ENCODE measurements at places on chromosomes 2 and 18.

- DNase-seq = no peak
Measured at GRCh38 chr2:5035057-5035488, 657.1 kb upstream of the SOX11 start.

- DNase-seq = no peak
Measured at GRCh38 chr2:143468341-143468888, 339.2 kb downstream of the ARHGAP15 start.

DNA sequence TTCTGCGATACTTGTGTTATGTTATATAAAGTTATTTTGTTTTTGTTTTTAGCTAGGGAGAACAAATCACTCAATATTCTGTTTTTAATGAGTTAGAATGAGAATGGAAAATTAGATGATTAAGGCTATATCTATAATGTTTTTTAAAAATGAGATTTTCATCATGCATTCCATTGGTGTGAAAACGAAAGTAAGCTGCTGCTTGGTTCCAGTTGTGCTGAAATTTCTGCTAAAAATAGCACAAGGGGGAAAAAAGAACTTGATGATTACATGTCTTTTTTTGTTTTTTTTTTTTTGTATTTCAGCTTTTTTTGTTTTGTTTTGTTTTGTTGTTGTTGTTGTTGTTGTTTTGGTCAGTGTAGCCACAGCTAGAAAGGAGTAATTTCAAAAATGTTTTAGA lies 242.6 kb upstream of the KCNJ3 start:
- DNase-seq = peak; percentile 47

DNA sequence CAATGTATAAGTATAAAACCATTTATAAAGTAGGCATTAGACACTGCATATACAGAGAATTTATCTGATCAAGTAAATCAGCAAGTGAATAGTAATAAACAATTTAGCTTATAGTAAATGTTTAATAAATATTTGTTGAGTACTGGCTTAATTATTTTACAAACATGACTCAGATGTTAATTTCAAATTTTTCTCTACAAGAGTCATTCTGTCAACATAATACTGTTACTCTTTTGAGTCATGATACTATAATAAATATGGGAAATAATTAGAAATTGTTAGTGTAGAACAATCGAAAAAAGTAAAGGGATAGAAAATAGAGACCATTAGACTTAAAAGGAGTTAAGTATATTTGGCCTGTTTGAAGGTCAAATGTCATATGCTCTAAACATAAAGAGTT lies 133.6 kb upstream of the MC4R start:
- DNase-seq = no peak

GRCh38 chr2:174617718-174618117 lies 20.1 kb upstream of the WIPF1 start:
- DNase-seq = no peak
